ENCODE measurements at places on chromosomes 3 and 15. TPM values are rescaled to one million over a fixed set of nuclear protein-coding genes. Genes with fewer than 3 reads are reported as not detected.

- DNase-seq, result no peak
Observed at GRCh38 chr15:56944485-56944884, 26.0 kb downstream of the TCF12 start.

- no peak for DNase-seq
Observed at GRCh38 chr3:170485696-170486095, 67.0 kb downstream of the CLDN11 start.

GRCh38 chr3:10560060-10560861 is 54.9 kb upstream of the ATP2B2 start:
- no peak for DNase-seq

SLC27A2 gene
- total RNA-seq, result 2.0 TPM

DNA sequence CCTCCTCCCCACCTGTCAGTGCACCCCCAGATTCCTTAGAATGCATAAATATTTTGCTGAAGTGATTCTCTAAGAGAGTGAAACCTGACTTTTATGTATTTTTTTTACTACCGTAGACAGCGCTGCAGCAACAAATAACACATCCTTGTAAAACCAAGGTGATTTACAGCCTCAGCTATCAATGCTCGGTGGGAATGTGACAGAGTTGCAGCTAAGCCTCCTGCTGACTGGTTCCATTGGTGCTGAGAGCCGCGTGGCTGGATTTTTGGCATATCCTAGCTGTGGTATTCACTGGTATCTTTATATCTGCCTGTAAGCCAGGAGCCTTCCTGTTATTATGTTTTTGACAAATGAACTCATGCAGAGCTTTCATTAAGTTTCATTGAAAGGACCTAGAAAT is 11.0 kb downstream of the FGD5 start:
- DNase-seq, result no peak

GRCh38 chr3:165830746-165831145 is 6.5 kb downstream of the BCHE start:
- DNase-seq, result no peak

GRCh38 chr3:173529062-173529711 is 131.6 kb downstream of the NLGN1 start:
- no peak for DNase-seq

SH2D7 gene
- total RNA-seq, result not detected

DNA sequence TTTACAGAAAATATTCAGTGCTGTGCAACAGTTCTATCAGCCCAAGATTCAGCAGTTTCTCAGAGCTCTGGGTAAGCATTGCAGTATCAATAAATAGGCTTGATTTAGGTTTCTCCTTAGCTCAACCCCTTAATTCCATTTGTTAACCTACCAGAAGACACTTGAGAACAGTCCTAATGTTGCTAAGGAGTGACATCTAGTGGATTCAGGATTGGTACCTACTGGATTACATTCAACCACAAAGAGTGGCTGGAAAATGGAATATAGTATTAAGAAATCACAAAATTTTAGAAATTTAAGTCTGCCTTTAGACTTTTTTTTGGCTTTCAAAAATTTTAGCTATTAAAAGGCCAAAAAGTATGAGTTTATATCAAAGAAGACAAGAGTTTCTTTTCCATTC is 34.7 kb downstream of the POLG start:
- no peak for DNase-seq

C3orf22 gene
- not detected for total RNA-seq

- no peak for DNase-seq
Observed at GRCh38 chr3:13876451-13877100, 3.3 kb downstream of the WNT7A start.

ITIH1 gene
- 0.18 TPM for total RNA-seq

Data from left lung (tissue), 14 donors.